ENCODE measurements at places on chromosomes 1 and 21. TPM values are rescaled to one million over a fixed set of nuclear protein-coding genes. Genes with fewer than 3 reads are reported as not detected.

Gene KCNJ10
- total RNA-seq, result under 0.01 TPM

DNA sequence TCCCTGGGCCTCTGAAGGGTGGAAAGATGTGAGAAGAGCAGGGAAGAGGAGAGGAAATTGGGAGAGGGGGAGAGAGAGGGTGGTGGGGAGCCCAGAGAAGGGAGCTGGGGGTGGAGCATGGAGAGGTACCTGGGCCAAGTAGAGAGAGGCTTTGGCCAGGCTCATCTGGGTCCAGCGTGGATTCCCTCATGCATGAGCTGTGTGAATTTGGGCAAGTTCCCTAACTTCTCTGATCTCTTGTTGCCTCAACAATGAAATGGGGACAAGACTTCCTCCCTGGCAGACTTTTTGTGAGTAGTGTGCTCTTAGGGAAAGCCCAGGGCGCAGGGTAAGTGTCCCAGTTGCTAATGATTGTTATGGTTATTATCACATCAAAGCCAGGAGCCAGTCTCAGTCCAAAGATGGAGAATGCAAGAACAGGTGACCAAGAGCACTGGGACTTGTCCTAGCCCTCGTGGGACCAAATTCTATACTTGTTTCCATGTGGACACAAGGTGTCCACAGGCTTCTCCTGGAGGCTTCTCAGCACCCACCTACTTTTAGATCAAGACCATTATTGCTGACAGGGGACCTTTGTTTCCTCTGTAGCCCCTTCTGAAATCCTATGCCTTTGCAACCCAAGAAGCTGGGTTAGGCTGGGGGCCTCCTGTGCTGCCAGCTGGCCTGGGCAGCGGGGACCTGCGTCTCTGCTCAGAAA lies 13.9 kb downstream of the IL6R start:
- no peak for DNase-seq

DNA sequence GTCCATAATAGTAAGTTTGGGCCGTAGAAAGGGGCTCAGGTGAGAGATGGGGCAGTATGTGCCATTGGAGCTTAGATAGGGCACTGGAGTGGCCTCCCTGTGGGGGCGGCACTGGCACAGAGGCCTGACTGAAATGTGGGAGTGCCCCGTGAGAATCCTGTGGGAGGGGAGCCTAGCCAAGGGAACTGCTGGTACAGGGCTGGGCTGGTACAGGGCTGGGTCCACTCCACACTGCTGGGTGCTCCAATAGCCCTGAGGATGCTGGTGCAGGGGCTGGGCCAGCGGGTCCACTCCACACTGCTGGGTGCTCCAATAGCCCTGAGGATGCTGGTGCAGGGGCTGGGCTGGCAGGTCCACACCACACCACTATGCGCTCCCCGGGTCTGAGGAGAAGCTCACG lies 44.8 kb upstream of the PWP2 start:
- no peak for DNase-seq

DNA sequence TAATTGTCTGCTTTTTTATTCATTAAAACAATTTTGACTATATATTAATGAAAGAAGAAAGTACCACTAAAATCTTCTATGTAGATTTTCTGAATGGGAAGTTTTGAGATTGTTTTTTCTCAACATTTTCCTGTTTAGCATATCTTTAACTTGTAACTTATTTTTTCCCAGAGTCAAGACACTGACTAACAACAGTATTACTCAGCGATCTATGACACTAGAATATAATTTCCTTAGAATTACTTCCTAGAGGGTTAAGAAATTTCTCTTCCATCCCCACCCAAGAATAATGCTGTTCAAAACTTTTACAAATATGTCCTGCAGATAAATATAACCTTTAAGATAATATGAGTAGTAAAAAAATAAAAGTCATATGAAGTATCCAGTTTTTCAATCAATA lies 218.2 kb upstream of the NR5A2 start:
- no peak for DNase-seq

- no peak for DNase-seq
These were observed 87.9 kb upstream of the SERTAD4 start for GRCh38 chr1:210144736-210145135.

- DNase-seq, result no peak
These were observed 91.3 kb upstream of the HNRNPU start for GRCh38 chr1:244955661-244956060.
